ENCODE measurements at places on chromosomes 6 and 20. TPM values are rescaled to one million over a fixed set of nuclear protein-coding genes. Genes with fewer than 3 reads are reported as not detected.

GRCh38 chr6:36358226-36358915 is 21.7 kb upstream of the BNIP5 start:
- no peak for DNase-seq

DNA sequence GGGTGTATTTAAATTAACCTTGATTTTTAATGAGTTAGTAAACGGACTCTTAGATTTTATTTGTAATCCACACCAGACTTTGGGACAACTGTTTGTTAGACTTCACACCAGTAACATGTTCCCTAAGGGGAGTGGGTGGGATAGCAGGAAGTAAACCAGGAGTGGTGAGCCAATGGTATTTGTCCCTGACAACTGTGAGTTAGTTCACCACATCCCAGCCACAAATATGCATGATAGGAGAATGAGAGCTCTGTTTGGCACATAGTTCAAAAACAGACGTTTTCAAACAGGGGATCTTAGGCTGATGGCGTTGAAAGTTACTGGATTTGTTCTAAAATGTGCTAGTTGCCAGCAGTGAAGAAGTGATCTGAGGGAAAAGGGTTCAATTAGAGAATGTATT is 18.7 kb upstream of the COL10A1 start:
- DNase-seq = peak; percentile 4

DNA sequence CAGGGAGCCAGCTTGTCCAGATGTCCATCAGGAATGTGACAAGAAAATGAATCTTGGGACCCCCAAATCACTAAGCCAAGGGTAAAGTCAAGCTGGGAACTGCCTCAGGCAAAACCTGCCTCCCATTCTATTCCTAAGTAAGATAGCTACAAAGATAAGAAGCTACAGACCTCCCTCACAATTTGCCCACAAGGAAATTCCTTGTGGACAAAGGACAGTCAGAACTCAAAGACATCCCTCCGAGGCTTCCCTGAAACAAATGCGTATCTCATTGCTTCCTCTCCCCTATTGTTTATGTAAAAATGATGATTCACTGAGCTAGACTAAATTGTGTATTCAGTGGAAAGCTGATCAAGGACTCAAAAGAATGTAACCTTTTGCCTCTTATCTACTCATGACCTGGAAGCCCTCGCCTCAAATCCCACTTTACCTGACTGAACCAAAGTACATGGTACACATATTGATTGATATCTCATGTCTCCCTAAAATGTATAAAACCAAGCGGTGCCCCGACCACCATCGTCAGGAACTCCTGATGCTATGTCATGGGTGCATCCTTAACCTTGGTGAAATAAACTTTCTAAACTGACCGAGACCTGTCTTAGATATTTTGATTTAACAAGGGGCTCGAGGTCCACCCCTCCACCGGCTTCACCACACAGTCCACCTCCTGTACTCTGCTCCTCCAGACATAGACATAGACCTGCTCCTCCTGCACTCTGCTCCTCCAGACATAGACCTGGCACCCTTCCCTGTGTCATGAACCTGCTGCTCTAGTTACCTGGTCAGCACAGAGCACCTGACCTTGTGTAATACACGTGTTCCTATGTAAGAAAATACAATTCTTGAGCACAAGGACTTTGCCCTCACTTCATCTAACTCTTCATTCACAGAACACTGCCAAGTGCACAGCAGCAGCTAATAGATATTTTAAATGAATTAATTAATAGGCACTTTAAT is 81.4 kb downstream of the WDR27 start:
- no peak for DNase-seq

STX11 gene
- total RNA-seq = 0.35 TPM

VGLL2 gene
- total RNA-seq = not detected

GRCh38 chr20:57879437-57879778 is 169.6 kb upstream of the PMEPA1 start:
- DNase-seq = no peak
